Right renal cortex interstitium (tissue), 3 donors: ENCODE measurements at places on chromosomes 12 and 14.

DNA sequence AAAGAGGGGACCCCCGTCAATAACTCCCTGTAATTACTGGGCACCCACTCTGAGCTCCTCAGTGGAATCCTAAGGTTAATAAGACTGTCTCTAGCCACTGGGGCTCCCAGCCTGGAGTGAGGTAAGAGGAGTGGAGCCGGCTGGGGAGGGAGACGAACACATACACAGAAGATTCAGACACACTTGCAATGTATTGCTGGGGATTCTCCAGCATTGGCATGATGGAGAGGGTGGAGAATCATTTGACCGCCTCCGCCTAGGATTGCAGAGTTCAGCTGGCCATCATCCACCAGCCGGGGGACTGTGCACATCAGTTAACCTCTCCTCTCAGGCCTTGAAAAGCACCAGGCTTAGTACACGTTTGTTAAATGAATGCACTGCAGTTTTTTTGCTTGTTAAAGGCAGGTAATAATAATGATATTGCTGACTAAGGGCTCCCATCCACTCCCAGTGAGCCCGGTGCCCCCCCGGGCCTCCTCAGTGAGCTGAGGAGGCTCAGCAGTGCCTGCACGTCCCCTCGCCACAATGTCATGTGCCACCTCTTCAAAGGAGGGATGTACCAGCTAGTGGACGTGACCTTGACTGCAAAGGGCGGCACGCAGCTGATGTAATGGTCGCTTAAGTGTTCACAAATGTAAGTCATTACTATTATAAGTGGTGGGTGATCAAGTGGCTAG, 20.3 kb upstream of the FAIM2 start:
- DNase-seq, result no peak

DNA sequence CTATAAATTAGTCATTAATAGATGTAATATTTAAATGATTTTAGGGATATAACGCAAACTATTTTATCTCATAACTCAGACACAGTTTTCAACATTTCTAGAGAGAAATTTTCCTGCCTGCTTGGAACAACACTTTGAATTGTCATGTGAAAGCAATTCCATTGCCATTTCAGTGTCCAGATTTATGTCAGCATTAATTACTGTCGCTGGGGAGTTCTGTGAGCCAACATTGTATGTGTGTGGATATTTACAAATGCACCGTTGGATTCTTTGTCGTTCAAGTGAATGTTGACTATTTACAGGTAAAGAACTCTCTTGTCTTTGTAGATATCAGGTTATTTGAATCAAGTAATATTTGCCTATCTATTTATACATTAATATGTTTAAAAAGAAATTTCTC, 465.3 kb upstream of the RGS6 start:
- no peak for DNase-seq

DNA sequence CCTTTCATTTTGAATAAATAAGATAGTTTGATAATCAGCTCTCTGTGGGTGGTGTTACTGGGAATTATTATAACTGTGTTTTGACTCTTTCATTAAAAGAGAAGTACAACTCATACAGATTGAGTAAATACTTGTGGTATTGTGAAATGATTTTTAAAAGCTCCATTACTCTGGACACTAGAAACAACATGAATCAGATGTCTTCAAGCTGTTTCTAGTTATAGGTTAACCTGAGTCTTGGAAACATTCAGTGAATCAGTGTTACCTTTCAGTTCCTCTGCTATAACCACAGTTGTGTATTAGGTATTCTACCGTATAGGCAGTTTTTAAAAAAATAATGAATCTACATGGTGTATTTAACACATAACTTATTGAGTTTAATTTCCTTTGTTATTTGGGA, 128.4 kb upstream of the SSTR1 start:
- DNase-seq, result no peak

- no peak for DNase-seq
Observed at GRCh38 chr14:74504412-74504811, 10.8 kb downstream of the ISCA2 start.
